T-cell (primary cell): ENCODE measurements at places on chromosomes 7 and 10.

- no peak for DNase-seq
Measured at GRCh38 chr7:1994931-1995330, 237.8 kb downstream of the MAD1L1 start.

GRCh38 chr7:55274156-55274555 lies 91.0 kb upstream of the LANCL2 start:
- no peak for DNase-seq

GRCh38 chr7:155856656-155857055 lies 44.4 kb upstream of the SHH start:
- no peak for DNase-seq

DNA sequence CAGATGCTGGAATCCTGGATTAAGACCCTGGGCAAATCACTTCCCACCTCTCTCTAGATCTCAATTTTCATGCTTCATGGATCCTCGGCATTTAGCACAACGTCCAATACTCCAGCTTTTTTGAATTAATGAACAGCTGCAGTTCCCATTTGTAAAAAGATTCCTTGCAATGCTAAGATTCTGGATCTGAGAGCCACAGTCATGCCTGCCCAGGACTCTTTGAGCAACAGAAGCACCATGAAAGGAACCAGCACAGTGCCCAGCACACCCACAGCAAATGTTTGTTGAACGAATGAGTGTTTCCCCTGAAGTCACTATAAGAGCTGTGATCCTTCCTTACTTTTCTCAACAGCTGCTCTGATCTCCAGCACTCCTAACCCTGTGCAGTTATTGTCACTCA lies 20.8 kb upstream of the DDIT4 start:
- DNase-seq, result no peak

GRCh38 chr10:65765006-65765541 lies 1160.8 kb upstream of the LRRTM3 start:
- DNase-seq, result no peak

DNA sequence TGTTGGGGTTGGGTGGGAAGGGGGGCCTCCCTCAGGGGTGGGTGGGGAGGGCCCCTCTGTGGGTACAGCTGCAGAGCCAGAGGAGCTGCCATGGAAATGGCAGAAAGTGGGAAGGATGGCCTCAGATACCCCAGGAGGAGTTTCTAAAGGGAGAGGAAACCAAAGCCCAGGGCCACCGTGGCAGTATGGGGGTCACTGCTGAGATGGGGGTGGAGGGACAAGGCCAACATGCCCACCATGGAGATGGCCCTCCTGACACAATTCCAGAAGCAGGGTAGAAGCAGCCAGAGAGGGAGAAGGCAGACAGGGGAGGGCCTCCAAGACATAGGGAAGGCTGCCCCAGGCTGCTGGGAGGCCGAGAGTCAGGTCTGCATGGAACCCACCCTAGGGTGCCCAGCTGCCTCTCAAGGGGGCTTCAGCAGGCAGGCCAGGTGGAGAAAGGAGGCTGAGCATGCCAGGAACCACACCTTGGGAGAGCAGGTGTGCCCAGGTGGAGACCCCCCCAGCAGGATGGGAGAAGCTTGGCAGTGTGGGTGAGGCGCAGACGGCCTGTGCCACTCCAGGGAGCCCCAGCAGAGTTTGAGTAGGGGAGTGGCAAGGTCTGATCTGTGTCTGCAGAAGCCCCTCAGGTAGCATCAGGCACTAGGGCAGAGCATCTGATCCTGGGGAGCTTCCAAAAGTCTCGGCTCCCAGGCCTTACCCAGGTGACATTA lies 146.8 kb downstream of the ARHGAP22 start:
- no peak for DNase-seq

DNA sequence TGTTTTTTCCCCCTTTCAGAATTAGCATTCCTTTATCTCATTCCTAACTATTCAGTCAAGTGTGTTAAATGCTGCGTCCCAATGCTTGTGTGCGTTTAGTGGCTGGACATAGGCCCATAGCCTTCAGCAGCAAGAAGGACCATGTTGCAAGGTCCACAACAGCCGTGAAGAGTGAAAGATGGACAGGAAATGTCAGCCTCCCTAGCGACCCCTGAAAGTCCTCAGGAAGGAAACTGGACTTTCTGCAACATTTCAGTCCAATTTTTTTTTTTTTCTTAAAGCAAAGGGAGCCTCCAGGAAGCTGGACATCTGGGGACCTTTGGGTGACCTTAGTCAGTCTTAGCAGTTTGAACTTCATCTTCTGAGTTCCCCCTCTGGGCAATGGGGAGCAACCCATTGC lies 550.7 kb upstream of the MGMT start:
- no peak for DNase-seq

DNA sequence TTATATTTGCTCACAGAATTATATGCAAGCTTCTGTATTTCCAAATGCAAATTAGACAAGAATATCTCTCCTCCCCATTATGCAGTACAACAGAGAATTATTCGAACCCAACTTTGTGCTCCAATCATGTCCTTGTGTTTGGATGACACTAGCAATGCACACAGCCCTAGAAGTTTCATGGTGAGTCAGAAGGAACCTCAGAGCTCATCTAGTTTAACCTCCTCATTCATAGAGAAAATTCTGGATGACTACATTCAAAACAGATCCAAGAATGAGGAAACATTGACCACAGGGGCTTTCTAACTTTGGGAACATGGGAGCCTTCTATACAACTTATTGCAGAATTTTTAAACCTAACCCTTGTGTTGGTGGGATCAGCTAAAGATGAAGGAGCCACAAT lies 12.8 kb upstream of the ARID5B start:
- DNase-seq, result no peak

DNA sequence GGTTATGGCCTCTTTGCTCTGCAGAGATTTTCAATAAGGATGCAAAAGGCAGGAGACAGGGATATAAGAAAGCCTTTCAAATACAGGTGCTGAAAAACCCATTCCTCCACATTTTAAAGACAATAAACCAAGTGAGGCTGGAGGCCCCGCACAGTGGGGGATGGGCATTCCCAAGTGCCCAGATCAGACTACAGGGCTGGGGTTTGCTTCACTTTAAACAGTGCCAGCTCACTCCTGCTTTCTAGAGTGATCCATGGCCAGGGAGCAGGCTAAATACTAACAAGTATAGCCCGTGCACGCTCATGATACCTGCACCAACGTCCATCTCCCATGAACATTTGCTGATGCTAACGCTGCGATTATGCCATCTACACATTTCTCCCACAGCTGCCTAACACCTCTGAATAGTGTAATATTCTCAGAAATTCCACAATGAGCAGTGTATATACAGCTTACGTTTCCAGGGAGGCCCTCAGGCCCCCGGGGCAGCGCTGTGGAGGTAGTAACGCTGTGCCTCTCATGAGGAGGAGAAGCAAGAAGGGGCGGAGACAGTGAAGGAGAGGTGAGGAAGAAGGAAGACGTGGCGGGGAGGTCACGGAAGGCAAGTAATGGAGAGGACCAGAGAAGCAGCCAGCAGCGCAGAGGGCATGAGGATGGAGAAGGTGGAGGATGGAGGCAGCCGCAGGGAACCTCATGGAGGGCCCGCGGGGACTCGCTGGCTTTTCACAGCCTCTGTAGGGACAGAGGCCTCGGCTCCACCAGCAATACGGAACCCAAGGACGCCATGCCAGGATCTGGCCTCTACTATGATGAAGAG lies 141.7 kb downstream of the USP6NL start:
- no peak for DNase-seq

- no peak for DNase-seq
Measured at GRCh38 chr7:122970740-122971725, 24.5 kb downstream of the TAS2R16 start.

- no peak for DNase-seq
Measured at GRCh38 chr7:343227-343822, 53.4 kb downstream of the FOXL3 start.

GRCh38 chr7:138658889-138659288 lies 42.3 kb downstream of the SVOPL start:
- DNase-seq, result no peak

DNA sequence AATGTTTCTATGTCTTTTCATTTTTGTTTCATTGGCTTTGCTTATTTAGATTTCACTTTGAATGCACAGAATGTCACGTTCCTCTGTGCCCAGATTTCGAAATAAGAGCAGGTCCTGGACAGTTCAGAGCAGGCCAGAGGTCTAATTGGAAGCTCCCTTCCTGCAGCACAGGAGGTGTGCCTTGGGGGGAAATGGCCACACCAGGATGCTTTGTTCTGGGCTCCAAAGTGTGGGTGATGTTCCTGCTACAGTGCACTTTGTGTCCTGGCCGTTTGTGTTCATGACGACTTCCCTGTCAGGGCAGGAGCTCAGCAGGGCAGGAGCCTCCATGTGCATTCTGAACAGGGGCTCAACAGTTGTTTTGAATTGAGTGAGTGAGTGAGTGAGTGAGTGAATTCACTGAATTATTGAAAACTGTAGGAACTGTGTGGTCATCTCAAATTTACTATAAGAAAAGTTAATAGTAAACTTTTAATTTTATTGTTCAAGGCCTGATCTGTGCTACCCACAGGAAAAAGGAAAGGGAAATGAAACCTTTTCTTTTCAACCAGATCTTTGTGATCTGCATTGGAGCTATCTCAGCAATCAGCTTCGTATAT lies 109.5 kb upstream of the GJD4 start:
- no peak for DNase-seq

DNA sequence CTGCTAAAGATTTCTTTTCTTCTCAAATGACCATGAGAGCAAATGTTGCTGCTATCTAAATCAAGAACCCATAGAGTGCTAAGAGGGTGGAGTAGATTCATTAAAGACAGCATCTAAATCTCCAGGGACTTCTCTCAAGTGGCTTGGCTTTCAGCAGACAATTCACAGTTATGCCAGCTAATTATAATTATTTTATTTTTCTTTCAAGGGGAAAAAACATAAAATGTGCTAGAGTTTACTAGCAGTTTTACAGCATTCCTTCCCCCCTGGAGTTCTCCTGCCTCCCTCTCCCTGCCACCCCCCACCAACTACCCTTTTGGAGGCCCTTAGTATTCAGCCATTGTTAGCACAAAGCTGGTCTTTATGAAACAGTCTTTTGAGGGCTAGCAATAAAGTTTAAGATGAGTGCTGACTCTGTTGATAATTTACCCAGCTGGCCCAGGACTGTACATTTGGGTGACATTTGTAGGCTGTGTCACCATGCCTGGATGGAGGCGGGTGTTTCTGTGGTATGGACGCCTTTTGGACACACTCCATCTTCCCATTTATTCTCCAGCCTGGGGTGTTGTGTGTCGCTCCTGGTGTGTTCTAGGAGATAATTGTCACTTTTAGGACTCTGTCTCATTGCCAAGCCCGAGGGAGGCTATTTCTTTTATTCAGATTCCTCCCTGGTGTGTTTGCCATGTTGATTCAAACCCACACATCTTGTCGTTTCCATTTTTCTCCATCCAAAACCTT lies 160.2 kb downstream of the CREB5 start:
- DNase-seq, result no peak

DNA sequence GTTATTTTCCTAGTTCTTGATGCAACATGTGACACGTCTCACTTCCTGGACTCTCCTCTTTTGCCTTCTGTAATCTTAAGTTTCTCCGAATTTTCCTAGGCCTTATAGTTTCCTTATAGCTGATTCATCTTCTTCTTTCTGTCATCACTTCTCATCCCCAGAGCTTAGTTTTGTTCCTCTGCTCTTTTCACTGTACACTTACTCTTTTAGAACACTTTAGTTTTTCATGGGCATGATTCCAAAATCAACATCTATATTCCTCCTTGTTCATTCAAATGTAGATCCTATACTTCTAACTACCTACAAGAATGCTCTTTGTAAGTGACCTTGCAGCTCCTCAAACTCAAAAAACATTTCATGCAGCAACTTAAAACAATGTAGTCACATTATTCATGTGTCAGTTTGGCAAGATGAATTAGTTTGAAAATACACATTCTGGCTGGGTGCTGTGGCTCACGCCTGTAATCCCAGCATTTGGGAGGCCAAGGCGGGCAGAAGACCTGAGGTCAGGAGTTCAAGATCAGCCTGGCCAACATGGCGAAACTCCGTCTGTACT lies 13.1 kb upstream of the SLC26A3 start:
- DNase-seq, result no peak

- no peak for DNase-seq
Measured at GRCh38 chr7:151813997-151814396, 62.9 kb downstream of the PRKAG2 start.

DNA sequence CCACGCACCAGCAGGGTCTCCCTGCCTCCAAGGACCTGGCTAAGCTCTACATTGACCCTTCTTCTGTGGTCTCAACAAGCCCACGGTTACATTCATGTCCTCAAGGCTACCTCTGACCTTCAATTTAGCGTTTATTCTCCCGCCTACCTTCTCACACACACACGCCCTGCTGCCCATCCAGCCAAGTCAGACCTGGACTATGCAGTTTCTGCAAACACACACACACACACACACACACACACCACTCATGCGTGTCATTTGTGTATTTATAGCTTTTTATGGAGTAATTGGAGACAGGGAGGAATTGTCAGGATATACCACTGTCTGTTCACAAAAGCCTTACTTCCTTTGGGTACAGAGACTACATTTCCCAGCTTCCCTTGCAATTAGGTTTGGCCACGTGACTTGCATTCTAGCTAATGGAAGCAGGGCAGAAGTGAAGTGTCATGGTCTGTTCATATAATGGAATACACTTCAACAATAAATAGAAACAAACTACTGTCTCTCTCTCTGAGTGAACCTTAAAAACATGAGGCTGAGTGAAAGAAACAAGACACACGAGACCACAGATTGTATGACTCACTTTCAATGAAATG lies 53.8 kb upstream of the CPXM2 start:
- DNase-seq, result no peak

DNA sequence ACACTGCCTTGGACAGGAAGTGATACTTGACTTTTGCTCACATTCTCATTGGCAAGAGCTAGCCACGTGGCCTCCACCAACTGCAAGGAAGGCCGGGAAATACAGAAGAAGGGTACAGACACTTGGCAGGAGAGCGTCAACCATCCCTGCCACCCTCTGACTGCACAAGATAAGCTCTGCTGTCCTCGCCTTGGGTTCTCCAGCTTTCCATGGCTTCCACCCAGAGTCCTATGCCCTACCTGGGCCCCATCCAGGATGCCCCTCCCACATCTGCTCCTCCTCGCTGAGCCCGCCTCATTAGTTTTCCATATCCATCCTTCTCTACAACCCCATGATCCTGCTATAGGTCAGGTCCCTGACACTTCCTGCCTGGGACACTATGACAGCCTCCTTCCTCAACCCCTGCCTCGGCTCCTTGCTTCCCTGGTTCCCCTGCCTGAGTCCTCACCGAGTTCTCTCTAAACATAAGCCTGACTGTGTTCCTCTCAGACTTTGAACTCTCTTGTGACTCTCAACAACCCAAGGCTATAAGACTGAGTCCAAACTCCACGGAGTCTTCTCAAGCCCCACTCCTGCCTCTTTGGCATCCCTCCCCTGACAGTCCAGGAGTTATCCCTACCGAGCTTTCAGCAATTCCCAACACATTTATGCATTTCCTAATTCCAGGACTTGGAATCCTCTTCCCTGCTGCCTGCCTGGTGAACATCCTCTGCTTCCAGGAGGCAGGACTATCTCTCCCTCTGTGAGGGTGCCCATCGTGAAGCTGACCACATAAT lies 23.2 kb upstream of the GDF10 start:
- no peak for DNase-seq

- no peak for DNase-seq
Measured at GRCh38 chr7:46301677-46302076, 380.6 kb upstream of the IGFBP3 start.
